ENCODE measurements at places on chromosomes 5 and 9. TPM values are rescaled to one million over a fixed set of nuclear protein-coding genes. Genes with fewer than 3 reads are reported as not detected.

Gene SEMA6A
- 1.9 TPM for total RNA-seq

Gene CSNK1A1
- total RNA-seq, result 143 TPM

Gene G3BP1
- total RNA-seq, result 255 TPM

Gene SCGB3A1
- not detected for total RNA-seq

Gene CDKN2A
- total RNA-seq, result 30.6 TPM

Gene SHISAL2B
- not detected for total RNA-seq

Gene TUBB4B
- 365 TPM for total RNA-seq

Gene TAF1L
- total RNA-seq, result not detected

Gene DHFR
- total RNA-seq, result 64.9 TPM

Gene NMUR2
- not detected for total RNA-seq

Gene FAM163B
- not detected for total RNA-seq

Gene PDE4D
- total RNA-seq, result 1.4 TPM

Gene FOXD4L4
- total RNA-seq, result 0.24 TPM

Gene SLC6A3
- total RNA-seq, result not detected

Gene ARHGEF39
- 12.4 TPM for total RNA-seq

Gene CDC20B
- not detected for total RNA-seq

Gene ZNF366
- total RNA-seq, result 0.18 TPM

Gene DPP7
- total RNA-seq, result 227 TPM

Gene SPEF2
- 0.24 TPM for total RNA-seq

Gene OR1Q1
- total RNA-seq, result not detected

Gene SLC22A4
- total RNA-seq, result 0.13 TPM

Gene CNTNAP3
- not detected for total RNA-seq

Gene GNA14
- not detected for total RNA-seq

Gene MCTP1
- total RNA-seq, result 21.5 TPM

Gene ANKDD1B
- 0.87 TPM for total RNA-seq

Gene GMCL2
- total RNA-seq, result not detected

Gene KIF4B
- total RNA-seq, result 0.05 TPM

Gene SPINK5
- total RNA-seq, result not detected

Gene ZBED3
- total RNA-seq, result 16.9 TPM

Gene NR4A3
- total RNA-seq, result 2.1 TPM
